Fibroblast of skin of scalp (primary cell): ENCODE measurements at places on chromosomes 2 and 18.

DNA sequence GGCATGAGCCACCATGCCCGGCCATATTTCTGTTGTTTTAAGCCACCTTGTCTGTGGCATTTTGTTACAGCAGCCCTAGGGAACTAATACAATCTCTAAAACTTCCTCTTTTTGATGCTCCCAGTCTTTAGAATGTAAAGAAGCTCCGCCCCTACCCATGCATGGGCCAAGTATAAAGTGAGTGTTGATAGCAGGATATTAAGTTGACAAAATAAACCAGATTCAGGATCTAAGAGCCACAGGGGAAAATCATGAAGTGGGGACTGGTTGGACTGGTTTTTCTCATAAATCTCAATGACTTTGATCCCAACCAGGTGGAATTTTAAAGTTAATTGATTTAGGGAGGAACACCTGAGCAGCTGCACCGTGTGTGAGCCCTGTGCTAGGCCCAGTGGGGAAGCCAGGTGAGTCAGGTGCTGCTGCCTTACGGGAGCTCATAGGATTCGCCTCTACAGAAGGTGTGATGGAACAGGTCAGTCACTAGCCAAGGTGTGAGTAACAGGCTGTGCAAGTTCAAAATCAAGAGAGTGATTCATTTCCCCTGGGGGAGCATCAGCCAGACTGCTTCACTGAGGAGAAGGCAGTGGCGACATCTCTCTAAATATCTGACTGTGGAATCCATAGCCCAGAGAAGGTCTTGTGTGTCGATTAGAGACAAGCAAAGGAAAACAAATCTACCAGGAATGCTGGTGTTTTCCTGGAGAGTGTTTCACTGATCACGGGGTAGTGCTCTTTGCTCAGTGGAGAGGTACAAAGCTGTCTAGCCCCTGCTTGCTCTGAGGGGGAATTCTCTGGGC, 63.0 kb upstream of the MSH2 start:
- peak; percentile 59 for DNase-seq

GRCh38 chr18:79754831-79755351, 42.8 kb upstream of the KCNG2 start:
- no peak for DNase-seq

GRCh38 chr2:171407030-171407675, 26.6 kb downstream of the METTL8 start:
- DNase-seq = no peak

DNA sequence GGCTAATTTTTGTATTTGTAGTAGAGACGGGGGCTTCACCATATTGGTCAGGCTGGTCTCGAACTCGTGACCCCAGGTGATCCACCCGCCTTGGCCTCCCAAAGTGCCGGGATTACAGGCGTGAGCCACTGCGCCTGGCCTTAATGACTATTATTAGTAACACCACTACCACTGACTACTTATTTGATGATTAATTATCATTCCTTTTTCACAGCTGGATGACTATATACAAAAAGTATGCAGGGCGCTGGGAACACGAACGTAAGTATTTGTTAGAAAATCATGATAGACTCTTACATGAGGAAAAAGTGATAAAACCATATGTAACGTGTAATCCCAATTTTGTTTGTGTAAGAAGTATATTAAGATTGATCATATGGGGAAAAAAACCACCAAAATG, 21.6 kb downstream of the DARS1 start:
- DNase-seq = peak; percentile 72

DNA sequence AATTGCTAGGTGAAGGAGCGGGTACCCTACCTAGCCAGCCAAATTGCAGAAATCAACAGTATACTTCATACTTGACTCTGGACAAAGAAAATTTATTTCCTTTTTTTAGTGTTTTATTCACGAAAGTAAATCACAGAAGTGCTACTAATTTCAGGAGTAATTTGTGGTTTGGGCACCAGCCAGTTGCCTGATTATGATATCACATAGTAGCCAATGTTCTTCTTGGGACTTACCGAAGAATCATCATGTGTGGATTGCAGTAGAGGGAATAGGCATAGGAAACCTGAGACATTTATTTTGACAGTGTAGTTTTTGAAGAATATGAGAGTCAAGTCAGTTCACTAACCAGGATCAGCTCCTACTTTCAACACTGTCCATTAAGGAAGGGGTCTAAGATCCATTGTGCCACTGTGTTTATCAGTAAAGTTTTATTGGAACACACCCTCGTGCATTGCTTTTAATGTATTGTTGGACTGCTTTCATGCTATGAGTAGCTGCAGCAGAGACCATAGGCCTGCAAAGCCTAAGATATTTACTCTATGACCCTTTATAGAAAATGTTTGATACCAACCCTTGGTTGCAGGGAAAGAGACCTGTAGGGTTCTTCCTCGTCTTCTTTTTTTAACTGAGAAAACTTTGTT, 32.1 kb downstream of the TNFRSF11A start:
- DNase-seq = no peak

GRCh38 chr2:3703757-3704355, 481 bp downstream of the DCDC2C start:
- no peak for DNase-seq
